ENCODE measurements at places on chromosomes 12 and 14.

- DNase-seq: no peak
Measured at GRCh38 chr12:114958538-114958937, 274.6 kb upstream of the TBX3 start.

- no peak for DNase-seq
Measured at GRCh38 chr12:58415716-58416115, 474.3 kb downstream of the ATP23 start.

GRCh38 chr14:102916347-102917055 is 6.0 kb upstream of the AMN start:
- DNase-seq: no peak

DNA sequence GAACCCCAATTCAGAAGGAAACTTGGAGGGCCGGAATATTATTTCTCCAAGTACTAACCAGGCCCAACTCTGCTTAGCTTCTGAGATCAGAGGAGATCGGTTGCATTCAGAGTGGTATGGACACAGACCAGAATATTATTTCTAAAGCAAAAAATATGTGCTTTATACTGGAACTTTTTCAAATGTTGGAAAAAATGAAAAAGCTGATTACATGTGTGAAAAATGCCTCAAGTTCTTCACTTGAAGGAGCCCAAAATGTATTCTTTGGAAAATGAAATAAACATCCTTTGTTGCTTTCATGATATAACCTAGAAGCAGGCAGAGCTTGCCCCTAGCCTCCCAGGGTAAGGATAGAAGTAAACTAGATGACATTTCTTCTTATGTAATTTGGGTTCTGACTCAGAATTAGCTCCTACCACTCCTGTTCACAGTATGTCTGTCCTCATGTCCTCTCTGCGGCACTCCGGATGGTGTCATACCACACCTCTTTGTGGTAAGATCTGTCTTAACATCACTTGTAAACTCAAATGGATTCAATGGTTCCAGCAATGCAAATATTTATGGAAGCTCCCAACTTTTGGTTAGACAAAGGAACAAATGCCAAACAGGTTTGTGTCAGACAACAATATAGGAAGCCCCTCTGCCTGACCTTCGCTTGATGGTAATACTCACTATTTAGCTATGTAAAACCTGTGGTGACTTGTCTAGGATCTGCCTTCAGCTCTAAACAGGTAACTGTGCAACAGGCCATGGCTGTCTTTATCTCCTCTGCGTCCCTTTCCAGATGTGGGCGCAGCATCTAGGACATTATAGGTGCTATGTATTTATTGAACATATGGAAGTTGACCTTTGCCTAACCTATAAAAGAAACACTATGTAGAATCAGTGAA is 178.5 kb downstream of the SSPN start:
- no peak for DNase-seq

- no peak for DNase-seq
Measured at GRCh38 chr12:62916632-62917425, 18.1 kb downstream of the PPM1H start.

DNA sequence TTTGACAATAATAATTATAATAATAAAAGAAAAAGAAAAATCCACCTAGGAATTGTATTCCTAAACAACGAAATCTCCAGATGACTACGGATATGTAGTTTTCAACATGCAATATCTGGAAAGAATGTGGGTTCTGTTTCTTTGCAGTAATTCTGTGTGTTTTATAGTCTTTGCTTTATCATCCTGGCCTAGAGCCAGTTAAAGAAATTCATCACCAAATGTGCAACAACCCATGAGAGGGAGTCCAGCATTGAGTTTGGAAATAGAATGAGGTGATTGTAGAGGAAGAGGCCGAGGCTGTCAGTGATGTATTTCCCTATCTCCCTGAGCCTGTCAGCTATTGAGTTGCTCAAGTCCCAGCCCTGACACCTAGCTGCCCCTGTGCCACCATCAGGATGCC is 200.5 kb upstream of the DCN start:
- DNase-seq: no peak

GRCh38 chr12:77667101-77667500 is 163.6 kb upstream of the NAV3 start:
- peak; percentile 97 for DNase-seq

GRCh38 chr12:95848575-95849388 is 10.0 kb upstream of the SNRPF start:
- no peak for DNase-seq

GRCh38 chr14:89641495-89642175 is 224.6 kb upstream of the FOXN3 start:
- DNase-seq: no peak

GRCh38 chr12:116278279-116278626 is 760 bp upstream of the MED13L start:
- DNase-seq: no peak

DNA sequence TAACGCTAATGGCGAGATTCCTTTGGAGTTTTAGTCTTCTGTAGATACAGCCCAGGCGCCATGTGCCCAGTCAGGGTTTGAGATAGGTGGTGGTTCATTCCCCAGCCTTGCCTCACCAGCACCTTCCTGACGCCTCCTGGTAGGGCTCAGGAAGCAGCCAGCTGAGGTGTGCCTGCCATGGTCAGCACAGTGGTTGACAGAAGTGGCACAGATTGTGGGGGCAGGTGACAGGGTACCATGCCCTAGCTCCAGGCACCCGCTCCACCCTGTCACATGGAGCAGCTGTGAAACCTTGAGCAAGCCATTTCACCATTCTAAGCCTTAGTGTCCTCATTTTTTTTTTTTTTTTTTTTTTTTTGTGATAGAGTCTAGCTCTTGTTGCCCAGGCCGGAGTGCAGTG is 45.6 kb downstream of the EVL start:
- DNase-seq: no peak

- DNase-seq: no peak
Measured at GRCh38 chr14:97692084-97692483, 894.9 kb downstream of the VRK1 start.

DNA sequence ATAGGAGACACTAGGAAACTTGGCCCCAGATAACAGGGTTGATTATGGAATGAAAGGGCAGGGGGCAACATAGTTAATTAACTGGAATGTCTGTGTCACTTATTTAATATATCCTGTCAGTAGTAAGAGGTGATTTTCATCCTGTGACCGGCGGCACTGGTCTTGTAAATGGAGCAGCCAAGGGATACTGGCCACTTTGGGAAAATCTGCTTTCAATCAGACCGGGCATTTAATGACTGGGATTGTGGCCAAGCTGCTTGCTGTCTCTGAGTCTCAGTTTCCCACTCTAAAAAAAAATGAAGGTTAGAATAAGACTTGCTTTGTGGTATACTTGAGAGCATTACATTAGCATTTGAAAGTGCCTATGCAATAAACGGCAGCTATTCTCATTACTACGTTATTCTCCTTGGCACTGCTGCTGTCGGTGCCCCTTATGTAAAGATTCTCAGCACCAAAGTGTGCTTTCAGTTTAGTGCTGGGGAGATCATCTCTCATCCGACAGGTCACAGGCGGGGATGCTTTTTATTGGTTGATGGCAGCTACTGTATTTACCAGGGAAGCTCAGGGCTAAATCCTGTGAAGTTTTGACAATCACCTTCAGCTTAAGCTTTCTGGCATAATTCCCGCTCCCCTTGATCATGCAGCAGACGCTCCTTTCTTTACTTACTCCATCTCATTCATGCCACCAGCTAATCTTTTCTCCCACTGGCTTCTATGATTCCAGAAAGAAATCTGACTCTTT is 162.1 kb downstream of the ESRRB start:
- no peak for DNase-seq

GRCh38 chr12:54571193-54572188 is 17.0 kb downstream of the PPP1R1A start:
- DNase-seq: no peak

- DNase-seq: no peak
Measured at GRCh38 chr14:58571769-58572472, 65.8 kb upstream of the DACT1 start.

- no peak for DNase-seq
Measured at GRCh38 chr12:60616400-60616799, 1020.6 kb downstream of the SLC16A7 start.

DNA sequence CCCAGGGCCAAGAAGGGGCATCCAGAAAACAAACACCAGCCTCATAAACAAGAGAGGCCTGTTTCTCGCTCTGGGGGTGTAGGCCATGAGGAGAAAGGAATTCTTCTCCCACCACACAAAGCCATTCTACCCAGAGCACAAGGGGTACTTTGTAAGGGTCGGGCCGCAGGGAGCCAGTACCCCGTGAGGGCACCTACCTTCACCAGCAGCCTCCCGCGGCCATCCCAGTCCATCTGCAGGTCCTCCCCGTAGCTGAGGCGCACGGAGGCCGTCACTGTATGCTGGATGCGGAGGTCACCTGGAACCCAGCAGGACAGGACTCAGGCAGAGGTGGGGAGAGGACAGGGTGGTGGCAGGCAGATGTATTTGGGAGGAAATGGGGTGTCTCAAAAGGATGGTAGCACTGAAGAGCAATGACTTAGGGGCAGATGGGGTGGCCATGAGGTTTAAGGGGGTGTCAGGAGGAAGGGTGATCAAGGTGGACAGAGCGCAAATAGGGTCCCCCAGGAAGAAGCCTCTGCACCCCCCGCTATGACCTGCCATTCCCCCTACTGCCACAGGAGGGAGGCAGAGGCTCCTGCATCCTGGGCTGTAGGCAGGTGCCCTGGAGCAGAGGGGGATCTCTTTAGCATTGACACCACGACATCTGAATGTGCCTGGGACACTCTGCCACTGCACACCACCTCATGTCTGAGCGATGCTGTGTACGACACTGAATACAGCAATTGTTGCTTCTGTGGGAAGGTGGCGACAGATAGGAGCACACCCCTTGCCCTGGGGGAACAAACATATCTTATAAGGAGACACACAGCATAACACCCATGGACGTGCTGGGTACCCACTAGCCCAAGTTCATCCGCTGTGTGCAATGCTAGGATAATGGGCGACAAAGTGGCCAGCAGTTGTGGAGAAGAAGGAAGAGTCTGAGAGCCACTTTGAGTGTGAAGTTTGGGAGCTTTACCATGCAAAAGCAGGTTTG is 61.4 kb downstream of the VWF start:
- no peak for DNase-seq

DNA sequence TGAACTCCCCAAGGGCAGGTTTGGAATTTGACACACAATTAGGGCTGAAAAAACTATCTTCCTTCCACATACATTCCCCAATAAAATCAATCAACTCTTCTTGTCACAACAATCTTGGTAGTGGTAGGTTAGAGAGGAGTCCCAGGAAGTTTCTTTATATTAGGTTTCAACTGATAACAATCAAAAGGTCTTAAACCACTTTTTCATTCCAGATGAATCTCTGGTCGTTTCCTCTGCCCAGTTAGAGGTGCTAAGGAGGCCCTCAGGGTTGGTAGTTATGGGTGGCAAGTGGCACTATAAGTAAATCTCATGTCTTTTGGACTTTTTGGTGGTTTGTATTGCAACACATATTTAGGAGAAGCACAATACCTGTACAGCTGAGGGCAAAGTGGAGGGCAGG is 1.7 kb upstream of the SLC38A2 start:
- DNase-seq: no peak

DNA sequence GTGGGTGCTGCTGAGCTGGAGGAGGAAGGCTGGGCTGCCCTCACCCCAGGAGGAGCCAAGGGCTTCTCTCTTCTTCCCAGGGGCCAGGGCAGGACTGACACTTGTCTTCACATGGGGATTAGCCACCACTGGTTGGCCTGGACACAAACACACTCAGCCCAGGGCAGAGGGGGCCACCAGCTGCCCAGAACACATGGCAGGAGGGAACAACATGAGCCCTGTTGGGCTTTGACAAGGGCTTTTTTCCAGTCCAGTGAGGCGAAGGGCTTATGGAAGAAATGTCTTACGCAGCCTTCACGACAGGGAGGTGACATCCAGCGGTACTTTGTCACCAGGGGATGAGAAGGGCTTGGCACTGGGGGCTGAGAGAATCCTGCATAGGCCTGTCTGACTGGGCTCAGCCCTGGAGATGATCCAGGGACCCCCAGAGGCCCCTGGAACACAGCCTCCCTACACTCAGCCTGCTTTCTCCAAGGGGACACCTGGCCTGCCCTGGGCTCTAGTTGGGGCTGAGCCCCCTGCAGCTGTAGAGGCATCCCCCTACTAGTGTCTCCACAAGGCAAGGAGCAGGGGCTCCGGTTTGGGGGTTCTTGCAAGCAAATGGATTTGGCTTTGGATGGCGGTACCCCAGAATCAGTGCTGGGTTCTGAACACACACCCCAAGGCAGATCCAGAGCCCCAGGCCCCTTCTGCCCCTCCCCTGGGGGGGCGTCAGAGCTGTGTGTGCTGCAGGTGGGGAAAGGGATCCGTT is 18.9 kb downstream of the ARL6IP4 start:
- no peak for DNase-seq
